A549 treated with RU486 at 1 μM for 4 hours (cell line): ENCODE measurements at places on chromosomes 3 and 15. TPM values are rescaled to one million over a fixed set of nuclear protein-coding genes. Genes with fewer than 3 reads are reported as not detected.

The GRM7 gene
- total RNA-seq = not detected in 5 replicates

The LAMB2 gene
- 64.3 to 97.2 TPM (median 88.8 TPM) in 5 replicates for total RNA-seq

The SYNPR gene
- not detected in 5 replicates for total RNA-seq

The SCAANT1 gene
- total RNA-seq = 1.2 TPM in 1 of 5 replicates, not detected in the others
